ENCODE measurements at places on chromosomes 6 and 20.
A peak's percentile ranks its signal among the peaks of the same experiment; 100 is the strongest.

GRCh38 chr20:50911030-50911429, 20.2 kb downstream of the ADNP start:
- DNase-seq = peak; percentile 75

DNA sequence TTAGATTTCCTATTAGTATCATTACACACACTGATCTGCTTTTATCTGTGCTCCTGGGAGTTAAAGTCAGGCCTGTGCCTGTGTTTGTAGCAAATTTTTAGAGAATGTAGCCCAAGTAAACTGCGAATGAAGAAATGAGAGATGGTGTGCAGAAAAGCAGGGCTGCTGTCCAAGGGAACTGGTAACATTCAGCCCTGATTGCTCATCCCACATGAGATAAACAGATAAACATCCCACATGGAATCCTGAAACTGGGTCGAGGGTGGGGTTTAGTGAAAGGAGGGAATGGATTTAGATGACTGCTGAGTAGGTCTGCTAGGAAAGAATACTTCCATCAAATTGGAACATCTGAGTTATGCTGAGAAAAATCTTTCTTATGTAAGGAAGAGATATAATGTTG, 69.1 kb downstream of the GRIK2 start:
- peak; percentile 75 for DNase-seq

- DNase-seq = no peak
Observed at GRCh38 chr6:157229132-157229618, 94.1 kb downstream of the TMEM242 start.

DNA sequence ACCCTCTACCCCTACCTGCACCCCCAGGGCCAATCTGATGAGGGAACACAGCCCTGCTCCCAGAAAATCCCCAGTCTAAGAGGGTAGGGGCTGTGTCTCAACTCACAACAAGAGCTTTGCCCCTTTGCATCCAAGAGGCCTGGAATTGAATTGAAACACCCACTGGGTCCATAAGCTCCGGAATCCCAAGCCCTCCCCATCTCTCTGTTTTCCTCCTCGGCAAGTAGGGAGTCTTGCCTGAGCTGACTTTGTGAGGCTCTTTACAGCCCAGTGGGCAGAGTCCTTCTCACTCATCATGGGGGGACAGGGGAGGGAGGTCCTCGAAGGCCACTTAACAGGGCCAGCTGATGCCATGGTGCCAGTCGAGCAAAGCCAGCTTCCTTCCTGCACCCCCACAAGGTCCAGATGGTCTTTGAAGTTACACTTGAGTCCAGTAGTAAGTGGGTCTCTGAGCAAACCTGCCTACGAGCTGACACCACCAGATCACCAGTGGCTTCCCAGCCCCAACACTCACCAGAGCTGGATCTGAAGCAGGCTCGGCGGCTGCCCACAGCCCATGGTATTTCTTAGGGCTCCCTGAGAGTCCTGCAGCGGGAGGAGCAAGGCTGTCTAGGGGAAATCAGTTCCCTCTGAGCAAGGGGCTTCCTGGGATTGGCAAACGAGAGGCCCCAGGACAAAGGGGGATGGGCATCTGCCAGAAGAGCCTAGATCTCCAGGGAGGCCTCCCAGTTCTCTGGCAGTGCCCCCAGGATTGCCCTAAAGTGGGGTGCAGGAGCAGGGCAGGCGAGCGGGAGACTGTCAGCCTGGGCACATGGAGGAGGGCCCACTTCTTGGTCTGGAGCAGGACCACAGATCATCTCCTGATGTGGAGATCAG, 144.5 kb downstream of the VEGFA start:
- no peak for DNase-seq

DNA sequence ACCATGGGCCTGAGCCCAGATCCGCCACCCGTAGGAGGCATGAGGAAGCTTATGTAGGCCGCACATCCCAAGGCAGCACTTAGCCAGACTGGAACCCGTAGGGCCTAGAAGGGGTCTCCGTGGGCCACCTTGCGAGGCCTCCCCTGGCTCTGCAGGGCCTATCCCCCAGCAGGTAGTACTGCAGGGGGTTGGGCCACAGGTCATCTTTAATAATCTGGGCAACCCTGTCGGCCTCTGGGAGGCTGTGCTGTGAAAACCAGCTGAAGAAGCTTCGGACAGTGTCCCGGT, 18.5 kb downstream of the PLAGL2 start:
- no peak for DNase-seq

DNA sequence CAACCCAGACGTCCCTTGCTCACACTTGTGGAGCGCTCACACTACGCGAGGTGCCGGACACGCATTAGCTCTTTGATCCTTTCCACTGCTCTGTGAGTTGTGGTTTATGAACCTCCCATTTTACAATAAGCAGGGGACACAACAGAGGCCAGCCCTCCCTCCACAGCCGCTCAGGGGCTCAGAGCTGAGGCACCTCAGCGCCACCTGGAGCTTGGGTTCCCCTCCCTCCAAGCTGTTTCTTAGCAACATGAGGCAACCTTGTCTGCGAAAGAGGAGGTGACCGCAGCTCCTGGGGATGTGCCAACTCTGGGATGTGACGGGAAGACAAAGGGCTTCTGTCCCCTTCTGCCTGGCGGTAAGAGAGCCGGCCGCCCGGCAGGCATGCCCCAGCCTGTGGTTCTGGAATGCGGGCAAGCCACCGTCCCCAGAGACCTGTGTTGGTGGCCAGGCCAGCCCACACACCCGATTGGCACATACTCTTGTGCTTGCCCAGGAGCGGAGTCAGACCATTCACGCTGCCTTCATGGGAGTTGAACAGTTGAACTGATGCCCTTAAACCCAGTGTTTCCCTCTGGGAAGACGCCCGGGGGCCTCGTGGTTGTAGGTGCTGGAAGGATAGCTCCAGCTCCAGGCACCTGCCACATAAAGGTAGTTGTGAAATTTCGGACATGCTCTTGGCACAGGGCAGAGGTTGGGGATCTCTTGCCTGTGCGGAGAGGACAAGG, 44.5 kb downstream of the RBM38 start:
- no peak for DNase-seq

- peak; percentile 24 for DNase-seq
Observed at GRCh38 chr6:7587631-7588100, 2.3 kb upstream of the SNRNP48 start.

DNA sequence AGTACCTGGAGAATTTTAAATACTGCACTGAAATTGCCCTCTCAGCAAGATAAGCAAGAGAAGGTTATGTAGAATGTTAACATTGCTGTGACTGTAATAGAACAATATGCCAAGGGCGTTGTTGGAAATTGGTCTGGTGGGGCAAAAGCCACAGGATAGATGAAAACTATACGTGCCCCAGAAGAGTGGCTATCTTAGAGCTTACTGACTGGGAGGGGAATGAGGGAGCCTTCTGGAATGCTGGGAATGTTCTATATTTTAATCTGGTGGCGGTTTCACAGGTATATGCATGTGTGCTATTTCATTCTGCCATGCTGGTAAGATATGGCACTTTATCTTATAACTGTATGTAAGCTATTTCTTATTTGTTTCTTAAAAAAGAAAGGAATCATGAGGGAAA, 35.2 kb upstream of the YWHAB start:
- no peak for DNase-seq

- DNase-seq = no peak
Observed at GRCh38 chr6:142935553-142936517, 9.1 kb downstream of the HIVEP2 start.

- no peak for DNase-seq
Observed at GRCh38 chr6:1894954-1895353, 285.2 kb downstream of the FOXC1 start.
